DND-41 (cell line): ENCODE measurements at places on chromosomes 1 and 21.

- no peak for DNase-seq
Measured at GRCh38 chr1:87176087-87176486, 152.6 kb upstream of the LMO4 start.

DNA sequence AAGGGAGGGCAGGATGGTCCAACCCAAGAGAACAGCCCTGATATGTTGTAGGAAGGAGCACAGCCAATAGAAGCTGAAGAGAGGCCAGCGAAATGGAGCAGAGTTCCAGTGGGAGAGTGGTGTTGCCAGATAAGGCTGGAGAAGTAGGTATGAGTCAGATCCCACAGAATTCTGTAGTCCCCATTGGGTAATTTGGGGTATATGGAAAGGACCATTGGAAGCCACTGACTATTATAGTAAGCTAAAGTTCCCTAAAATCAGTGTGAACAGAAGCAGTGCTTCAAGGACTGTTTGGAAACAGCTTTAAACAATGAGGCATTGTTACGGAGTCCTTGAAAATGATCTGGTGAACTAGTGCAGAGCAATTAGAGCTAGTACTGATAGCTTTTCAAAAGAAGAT lies 63.0 kb downstream of the DISP1 start:
- DNase-seq = no peak

DNA sequence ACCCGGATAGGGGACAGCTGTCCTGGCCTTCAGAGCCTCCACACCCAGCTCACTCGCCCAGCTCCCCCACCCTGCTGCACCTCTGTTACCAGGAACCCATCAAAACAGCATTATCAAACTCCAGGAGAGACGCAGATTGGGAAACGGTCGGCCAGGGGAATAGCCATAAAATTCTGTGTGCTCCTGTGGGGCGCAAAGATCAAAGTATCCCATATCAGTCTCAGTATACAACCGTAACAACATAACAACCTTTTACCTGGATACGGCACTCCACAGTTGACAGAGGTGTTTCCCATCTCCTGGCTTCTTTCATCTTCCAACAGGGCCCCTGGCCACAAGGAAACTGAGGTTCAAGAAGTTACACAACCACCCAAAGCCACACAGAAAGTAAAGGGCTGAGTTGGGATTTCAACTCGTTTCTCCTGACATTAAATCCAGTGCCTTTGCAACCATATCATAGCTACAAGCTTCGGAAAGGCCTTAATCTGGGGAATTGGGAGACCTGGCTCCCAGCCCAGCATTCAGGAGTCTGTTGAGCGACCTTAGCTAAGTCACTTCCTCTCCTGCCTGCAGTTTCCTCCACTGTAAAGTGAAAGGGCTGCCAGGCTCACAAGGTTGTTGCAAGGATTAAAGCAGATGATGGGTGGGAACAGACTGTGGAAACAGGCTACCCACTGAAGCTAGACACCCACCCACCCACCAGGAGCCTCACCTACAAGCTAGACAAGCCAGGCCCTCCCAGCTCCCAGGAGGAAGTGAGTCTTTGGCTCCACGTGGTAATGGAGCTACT lies 8.1 kb upstream of the EPHB2 start:
- no peak for DNase-seq

GRCh38 chr21:28971171-28971570 lies 21.5 kb downstream of the LTN1 start:
- no peak for DNase-seq

DNA sequence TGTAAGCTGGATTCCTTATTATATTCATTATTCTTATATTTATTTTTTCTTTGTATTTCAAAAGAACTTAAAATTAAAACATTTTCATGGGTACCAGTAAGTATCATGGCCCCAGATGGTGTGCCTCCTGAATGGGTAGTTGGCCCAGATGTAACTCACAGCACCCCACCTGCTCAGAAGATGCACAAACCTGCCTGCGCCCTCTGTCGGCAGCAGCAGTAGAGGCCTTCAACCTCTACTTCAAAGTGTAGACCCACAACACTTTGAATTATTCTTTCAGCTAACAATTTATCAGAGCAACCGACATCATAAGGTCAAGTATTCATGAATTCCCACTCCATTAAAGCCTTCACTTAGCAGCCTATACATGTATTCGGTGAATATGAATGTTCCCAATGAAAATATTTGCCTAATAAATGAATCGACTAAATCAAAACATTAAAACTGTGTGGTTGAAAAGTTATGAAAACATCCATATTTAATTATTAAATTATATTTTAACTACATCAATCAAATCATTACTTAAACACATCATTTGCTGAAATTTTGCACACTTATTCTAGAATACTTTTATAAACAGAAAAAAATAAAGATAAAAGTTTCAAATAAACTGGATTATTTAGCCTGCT lies 25.4 kb downstream of the PIGM start:
- peak; percentile 71 for DNase-seq

DNA sequence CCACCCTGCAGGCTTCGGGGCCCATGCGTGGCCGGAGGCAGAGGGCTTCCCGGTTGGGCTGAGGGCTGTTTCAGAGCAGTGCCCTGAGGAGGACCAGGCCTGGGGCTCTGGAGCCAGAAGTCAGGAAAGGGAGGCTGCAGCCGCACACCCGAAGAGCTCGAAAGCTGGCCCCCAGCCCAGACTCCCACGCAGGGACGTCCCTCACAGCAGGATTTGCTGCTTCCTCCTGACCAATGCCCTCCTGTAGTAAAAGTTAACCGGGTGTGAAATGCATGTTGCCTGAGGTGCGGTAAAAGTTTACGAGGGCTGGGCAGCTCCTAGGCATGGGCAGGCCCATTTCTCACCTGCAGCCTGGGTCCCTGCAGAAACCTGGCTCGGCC lies 101.5 kb upstream of the ARHGEF16 start:
- DNase-seq = no peak

DNA sequence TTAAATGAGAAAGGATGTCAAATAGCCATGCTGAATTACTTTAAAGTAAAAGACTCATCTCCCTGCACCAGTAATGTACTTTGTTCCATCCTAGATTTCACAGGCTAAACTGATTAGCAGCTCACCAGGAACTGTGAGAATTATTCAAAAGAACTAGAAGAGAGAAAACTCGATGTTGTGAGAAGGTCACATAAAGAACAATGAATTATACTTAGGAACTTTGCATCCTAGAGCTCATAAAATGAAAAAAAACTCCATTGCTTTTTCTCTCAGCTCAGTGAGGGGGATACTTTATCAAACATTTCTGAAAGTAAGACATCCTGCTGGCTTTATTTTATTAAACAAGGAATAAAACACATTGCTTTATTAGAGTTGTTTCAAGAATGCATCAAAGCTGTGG lies 278.5 kb downstream of the MRPL39 start:
- DNase-seq = no peak

DNA sequence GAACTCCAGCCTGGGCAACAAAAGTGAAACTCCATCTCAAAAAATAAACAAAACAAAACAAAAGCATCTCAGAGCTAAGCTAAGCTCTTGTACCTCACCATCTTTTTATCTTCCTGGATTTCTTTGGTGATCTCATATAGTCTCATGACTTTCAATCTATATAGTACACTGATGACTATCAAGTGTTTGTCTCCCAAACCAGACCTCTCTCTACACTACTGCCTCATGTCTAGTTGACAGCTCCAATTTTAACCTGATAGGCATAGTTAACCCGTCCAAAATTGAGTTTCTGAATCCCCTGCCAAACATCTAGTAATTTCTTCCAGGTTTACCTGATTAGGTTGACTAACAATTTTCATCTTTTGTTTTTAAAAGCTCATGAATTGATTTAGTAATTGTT lies 151.7 kb downstream of the COP1 start:
- no peak for DNase-seq

DNA sequence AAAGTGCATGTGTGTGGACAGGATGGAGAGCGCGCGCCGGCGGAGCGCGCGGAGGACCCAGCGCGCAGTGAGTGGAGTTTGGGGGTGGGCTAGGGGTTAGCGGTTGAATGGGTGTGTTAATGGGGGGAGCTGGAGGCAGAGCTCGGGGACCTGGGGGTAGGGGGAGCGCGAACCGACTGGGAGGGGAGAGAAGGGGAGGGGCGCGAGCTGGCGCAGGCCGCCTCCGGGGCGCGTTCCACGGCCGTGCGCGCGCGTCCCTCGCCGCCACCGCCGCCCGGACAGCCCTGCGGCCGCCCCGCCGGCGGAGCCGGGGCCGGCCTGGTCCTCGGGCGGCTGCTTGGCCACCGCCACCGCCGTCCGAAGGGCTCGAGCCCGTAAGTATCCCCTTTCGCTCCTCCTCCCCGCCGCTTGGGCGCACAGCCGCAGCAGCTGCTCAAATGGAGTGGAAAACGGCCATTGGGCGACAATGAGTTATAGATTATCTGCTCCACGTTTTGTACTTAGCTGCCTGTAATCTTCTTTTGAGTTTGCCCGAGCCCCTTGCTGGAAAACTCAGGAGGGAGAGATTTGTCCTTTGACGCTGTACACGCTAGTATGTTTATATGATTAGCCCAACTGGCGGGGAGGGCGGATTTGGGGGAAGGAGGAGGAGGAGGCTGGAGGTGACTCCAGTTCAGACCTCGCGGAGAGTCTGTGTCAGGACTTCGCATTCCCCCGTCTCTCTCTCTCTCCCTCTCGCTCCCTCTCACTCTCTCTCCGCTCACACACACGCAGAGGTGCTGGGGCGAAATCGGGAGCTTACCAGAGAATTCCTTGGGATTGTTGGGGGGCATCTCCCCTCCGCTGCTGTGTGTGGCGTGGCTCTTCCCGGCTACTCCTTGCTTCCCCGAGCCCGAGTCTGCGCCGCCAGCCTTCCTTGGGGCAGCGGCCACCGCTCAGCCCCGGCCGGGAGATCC lies at the start of gene ADGRL2:
Gene ADGRL2 (plus strand): TSS at position 240 of the 956 bp plus-strand sequence. CDS start 36,051 bp downstream, outside the sequence.
- DNase-seq = no peak

DNA sequence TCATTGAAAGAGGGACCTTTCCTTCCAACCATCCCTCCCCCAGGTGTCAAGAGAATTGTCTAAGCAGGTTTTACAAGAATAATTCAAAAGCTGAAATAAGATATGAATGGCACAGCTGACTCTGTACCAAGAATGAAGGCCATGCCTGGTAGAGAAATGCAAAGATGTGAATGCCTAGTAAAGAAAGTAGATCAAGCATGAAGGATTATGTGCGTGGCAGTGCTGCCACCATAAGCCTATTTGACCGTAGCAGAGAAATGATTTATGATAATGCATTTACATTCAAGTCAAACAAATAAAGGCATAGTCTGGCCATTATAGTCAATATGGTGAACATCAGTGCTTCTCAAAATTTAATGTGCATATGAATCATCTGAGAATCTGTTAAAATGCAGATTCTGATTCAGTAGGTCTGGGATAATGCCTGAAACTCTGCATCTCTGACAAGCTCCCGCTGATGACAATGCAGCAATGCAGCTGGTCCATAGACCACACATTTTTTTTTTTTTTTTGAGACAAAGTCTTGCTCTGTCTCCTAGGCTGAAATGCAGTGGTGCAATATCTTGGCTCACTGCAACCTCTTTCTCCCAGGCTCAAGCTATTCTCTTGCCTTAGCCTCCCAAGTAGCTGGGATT lies 16.6 kb upstream of the CLCA4 start:
- DNase-seq = no peak

DNA sequence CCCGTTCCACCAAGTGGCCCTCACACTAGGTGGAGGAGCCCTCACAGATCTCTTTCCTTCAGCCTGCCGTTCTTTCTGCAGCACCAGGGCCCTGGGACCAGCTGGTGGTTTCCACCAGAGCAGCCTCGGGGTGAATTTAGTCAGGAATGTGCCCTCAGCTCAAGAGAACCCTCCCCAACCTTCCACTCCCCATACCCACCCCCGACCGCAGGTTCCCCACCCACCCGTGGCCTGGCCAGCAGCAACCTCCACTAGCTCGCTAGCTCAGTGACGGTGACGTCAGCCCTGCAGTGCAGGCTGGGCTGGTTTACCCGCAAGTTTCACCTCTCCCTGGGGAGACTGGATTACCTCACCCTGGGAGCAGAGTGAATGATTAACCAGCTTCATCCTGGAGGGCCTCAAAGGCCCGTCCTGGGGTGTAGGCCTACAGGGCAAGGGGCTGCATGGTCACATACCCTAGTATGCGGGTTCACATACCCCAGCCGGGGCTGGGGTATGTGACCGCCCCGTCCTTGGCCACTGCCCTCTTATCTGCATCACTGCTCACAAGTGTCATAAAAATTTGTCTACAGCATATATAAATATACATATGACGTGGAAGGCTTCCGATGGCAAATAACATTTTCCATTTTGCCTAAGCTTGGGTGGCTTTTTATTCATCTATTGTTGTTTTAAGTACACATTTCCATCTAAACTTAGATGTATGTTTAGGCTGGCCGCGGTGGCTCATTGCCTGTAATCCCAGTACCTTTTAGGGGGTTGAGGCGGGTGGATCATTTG lies 24.5 kb downstream of the ELF3 start:
- peak; percentile 62 for DNase-seq

- no peak for DNase-seq
Measured at GRCh38 chr21:34969423-34970166, 79.5 kb downstream of the RUNX1 start.

DNA sequence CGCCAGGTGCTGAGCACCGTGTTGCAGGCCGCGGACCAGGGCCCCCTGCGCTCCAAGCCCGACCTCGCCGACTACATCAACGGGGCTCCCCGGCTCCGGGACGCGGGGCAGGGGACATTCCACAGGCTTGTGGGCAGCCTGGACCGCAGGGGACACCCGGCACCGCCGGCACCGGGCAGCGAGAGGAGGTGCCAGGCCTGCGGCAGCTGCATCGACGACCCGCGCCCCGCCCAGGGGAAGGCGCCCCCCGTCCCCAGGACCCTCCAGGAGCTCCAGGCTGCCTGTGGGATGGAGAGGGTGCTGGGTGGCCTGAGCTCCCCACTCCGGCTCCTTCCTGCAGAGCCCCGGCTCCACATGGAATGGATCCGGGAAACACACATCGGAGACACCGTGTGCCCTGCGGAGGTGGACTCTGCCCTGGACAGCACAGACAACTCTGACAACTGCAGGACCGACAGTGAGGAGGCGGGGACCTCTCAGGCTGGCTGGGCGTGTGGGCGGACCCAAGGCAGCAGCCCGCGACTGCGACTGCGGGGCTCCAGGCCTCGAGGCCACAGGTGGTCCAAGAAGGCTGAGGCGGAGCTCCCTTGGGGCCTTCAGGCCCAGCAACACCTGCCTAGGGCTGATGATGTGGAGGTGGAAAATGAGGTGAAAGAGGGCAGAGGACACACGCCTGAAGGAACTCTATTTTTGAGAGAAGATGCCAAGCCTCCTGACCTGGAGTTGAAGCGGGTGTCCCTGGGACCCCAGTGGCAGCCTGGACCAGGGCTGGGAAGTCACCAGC lies 22.8 kb downstream of the KIAA1614 start:
- no peak for DNase-seq

GRCh38 chr1:168344517-168344916 lies 63.8 kb downstream of the TBX19 start:
- no peak for DNase-seq

- DNase-seq = no peak
Measured at GRCh38 chr1:79716447-79716846, 709.9 kb upstream of the ADGRL4 start.
